ENCODE measurements at places on chromosomes 13 and 19.

DNA sequence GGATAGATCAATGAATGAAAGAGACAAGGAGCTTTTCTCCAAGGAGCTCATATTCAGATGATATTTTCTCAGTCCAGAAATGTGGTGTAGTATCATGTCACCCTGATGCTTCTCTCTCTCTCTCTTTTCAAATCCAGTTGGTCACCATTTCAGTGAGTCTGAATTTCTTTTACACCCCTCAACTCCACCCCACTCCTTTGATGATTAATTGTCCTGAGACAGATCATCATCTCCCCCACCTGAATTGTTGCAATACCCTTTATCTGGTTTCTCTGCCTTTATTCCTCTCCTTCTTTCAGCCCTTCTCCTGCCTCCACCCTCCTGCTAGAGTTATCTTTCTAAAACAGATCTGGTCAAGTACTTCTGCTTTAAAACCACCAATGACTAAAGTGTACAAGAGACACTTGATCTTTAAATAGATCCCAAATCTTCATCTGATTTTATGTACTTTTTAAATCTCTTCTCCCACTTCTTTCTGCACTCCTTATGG is 299.8 kb downstream of the KLF5 start:
- DNase-seq = no peak

- DNase-seq = peak; percentile 36
These were observed at the start of gene PAN3 for GRCh38 chr13:28138012-28138755. Gene PAN3 (plus strand): TSS chr13:28138545. CDS start chr13:28138658, 113 bp downstream.

DNA sequence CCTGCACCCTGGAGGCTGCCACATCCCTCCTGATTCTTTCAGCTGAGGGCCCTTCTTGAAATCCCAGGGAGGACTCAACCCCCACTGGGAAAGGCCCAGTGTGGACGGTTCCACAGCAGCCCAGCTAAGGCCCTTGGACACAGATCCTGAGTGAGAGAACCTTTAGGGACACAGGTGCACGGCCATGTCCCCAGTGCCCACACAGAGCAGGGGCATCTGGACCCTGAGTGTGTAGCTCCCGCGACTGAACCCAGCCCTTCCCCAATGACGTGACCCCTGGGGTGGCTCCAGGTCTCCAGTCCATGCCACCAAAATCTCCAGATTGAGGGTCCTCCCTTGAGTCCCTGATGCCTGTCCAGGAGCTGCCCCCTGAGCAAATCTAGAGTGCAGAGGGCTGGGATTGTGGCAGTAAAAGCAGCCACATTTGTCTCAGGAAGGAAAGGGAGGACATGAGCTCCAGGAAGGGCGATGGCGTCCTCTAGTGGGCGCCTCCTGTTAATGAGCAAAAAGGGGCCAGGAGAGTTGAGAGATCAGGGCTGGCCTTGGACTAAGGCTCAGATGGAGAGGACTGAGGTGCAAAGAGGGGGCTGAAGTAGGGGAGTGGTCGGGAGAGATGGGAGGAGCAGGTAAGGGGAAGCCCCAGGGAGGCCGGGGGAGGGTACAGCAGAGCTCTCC is 6.9 kb upstream of the CEACAM5 start:
- no peak for DNase-seq

- DNase-seq = no peak
These were observed 10.3 kb downstream of the RAB8A start for GRCh38 chr19:16121967-16122366.

GRCh38 chr13:31053091-31053490 is 108.6 kb downstream of the HSPH1 start:
- no peak for DNase-seq

DNA sequence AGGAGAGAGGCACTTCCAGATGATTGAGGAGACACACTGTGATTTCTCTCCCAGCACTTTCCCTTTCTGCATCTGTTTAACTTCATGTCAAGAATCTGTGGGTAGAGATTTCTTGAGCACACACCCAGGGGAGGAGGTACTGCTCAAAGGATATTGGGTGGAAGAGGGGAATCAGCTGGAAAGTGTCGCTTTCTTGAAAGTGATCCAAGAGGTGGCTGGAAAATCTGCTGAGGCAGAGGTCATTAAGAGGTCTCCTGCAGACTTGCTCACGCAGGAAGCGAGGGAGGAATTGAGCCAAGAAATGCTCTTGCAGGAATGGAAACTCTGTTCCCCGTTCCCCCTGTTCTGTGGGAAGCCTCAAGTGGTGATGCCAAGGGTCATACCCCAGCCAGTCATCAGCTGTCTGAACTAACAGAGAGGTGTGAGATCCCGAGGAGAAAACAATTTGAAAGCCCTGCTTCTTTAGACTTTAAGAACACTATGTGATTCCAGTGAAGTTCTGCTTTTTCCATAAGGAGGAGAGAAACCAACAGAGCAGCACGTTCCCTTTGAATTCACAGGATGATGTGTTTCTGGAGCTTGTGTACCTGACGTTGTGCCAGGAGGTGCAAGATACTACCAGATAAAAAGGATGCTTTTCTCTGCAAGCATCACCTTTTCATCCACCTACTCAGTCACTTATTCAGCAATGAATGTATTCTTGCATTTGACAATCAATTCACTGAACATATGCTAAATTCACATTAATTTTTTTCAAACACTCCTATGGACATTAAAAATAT is 163.4 kb upstream of the GPR12 start:
- no peak for DNase-seq

DNA sequence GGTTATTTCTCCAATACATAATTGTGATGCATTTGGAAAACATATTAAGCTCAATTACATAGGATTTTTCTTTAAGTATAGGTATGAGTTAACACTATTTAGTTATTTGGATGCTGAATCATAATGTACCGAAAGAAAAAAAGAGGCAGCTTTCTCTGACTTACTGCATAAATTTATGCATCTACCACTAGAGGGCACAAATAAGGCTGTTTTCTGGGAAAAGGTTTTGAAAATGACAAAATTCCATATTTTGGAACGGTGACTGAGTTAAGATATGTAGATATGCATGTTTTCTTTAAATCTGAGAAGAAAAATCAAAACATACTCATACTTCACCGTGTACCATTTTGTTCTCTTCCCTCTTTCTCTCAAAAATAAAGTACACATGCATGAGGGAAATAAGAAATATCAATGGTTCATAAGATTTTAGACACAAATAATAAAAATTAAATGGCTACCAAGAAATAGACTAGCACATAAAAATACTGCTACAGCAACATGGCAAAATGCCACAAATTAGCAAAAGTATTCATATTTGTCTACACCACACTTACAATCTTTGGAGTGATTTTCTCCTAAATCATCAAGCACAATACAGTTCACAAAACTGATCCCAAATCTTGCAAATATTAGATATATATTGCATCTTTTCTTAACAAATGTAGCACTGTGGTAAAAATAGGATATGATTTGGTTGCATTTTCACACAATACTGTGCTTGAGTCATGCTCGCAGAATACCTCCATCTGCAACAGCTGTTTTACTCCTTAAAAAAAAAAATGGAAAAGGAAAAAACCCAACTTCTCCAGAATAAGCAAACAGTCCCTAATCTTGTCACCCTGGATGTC is 260.0 kb downstream of the FGF14 start:
- DNase-seq = no peak

GRCh38 chr19:53552001-53552721 is 14.2 kb downstream of the ZNF331 start:
- DNase-seq = no peak

DNA sequence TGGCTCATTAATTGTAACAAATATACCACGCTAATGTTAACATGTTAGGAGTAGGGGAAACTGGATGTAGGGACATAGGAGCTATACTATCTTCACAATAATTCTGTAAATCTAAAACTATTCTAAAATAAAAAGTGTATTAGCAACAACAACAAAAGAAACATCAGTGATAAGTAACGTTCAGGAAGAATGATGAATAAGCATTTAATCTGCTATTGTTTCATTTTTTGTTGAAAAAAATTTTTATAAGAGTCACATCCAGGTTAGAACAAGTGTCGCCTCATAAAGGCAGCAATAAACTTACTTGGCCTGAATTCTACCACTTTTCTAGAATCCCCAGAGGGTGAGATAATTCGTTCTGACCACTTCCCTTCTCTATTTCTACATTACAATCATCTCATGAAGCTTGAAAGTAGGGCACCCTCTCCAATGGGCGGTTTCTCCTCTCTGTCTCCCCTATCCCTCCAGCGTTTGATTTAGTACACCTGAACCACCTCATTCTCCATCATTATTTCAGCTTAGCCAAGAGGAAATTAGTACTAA is 253.1 kb upstream of the IPO5 start:
- no peak for DNase-seq

DNA sequence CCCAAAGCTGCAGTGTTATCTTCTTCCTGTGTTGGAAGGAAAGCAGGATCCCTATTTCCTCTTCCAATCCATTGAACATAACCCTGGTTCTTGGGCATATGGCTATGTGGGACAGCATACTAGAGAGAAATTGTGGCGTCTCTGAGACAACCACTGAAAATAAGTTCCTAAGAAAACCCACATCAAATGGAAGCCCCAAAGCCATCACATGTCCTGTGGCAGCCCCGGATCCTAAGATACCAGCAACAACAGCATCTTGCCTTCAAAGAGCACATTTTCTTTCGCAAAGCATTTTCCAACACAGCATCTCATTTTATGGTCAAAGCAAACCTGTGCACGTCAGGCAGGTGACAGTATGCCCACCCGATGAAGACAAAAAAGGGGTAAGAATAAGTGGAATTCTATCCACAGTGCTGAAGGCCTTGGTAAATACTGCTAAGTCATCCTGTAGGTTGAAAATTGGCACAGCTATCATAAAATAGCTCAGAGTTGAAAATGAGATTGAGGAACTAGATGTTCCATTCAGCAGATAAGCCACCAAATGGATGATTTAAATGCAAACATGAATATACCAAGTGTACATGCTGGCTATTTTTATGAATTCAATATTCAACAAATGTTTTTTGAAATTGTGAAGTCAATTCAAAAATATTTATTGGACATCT is 232.2 kb downstream of the DLEU7 start:
- DNase-seq = no peak

- peak; percentile 63 for DNase-seq
These were observed 34.9 kb upstream of the TPM4 start for GRCh38 chr19:16041299-16041990.
